Right renal pelvis (tissue), 4 donors: ENCODE measurements at places on chromosomes 7 and 10. TPM values are rescaled to one million over a fixed set of nuclear protein-coding genes. Genes with fewer than 3 reads are reported as not detected.

Gene TBX20
- not detected for polyA plus RNA-seq

Gene CYP26C1
- polyA plus RNA-seq = 0.10 TPM

Gene A1CF
- polyA plus RNA-seq = 6.3 TPM

Gene LBX1
- polyA plus RNA-seq = not detected

Gene CCL24
- polyA plus RNA-seq = 2.1 TPM

Gene SLIT1
- polyA plus RNA-seq = 7.7 TPM

DNA sequence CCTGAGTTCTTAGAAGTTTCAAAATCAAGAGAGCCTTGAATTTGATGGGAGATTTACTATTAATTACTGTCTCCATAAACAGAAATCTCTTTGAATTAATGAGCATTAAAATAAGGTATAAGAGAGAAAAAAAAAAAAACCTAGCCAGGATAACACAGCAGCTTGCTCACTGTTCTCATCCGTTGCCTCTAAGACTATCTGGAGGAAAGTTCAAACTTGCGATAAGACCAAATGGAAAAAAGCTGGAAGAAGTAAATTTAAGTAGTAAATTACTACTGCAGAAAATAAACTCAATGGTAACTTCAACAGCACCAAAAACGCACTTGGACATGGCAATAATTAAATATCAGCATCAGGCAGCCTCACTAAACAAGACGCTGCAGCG is 36.7 kb downstream of the GNA12 start:
- no peak for DNase-seq

- no peak for DNase-seq
These were observed 248.0 kb downstream of the PRPF18 start for GRCh38 chr10:13834581-13835286.

- no peak for DNase-seq
These were observed 391.7 kb upstream of the ADARB2 start for GRCh38 chr10:2128991-2129390.

GRCh38 chr10:122464250-122464510 is 2.8 kb downstream of the HTRA1 start:
- DNase-seq = no peak

GRCh38 chr7:127760436-127761031 is 108.5 kb downstream of the SND1 start:
- no peak for DNase-seq

DNA sequence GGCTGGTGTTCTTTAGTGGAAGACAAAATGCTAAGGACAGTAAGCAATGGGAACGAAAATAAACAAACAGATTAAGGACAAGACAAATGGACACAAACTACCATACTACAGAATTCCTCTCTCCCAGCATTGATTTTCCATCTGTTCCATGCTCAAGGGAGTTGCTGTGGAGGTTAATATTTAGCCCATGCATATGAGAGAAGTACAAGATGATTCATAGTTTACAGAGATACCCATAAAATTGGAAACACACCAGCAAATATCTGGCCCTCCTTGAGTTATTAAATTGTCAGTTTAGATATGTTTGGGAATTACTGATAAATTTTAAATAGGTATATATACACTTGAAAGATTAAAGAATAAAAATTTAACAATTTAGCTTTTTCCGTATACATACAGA is 69.8 kb downstream of the GLI3 start:
- no peak for DNase-seq

DNA sequence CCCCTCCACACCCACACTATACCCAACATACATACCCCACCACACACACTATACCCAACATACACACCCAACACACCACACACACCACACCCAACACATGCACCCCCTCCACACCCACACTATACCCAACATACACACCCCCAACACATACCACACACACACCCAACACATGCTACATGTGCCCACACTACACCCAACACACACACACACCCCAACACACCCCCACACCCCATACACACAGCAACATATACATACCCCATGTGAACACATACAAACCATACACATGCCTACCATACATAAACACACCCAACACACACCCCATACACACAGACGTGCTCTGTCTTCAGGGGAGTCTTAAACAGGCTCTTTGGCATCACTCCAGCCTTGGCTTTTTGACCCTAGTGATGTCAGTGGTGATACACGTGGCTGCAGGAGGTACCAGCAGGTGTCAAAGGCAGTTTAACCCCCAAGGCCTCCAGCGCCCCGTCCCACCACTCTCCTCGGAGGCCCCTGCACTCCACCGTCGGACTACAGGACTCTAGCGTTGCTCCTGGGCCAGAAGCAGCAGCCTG is 73.4 kb downstream of the HIPK2 start:
- DNase-seq = no peak

GRCh38 chr10:114708717-114709335 is 50.8 kb upstream of the ABLIM1 start:
- no peak for DNase-seq

DNA sequence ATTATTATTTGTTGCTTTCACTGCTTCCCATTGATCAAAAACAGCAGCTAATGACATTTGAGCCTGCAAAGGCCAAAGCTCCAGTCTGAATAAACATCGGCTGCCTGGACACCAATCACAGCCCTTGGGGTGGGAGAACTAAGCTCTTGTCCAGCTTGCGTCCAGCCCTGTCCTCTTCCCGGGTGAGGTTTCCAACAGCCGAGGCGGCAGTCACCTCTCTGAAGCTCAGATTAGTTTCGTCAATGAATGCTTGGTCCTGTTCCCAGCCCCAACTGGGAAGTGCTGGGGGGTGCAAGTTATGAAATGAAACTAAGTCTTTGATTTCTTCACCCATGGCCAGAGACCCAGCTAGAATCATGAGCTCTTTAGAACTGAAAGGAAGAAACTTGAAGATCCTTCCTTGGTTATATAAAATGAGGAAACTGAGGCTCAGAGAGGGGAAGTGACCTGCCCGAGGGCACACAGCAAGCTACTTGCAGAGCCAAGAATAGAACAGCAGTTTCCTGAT is 114.0 kb upstream of the TCF7L2 start:
- no peak for DNase-seq

- no peak for DNase-seq
These were observed 51.5 kb upstream of the OSBPL3 start for GRCh38 chr7:25031432-25031831.

- no peak for DNase-seq
These were observed 47.3 kb upstream of the BHLHA15 start for GRCh38 chr7:98163704-98164494.

- no peak for DNase-seq
These were observed 72.5 kb upstream of the GSDME start for GRCh38 chr7:24829787-24830186.

DNA sequence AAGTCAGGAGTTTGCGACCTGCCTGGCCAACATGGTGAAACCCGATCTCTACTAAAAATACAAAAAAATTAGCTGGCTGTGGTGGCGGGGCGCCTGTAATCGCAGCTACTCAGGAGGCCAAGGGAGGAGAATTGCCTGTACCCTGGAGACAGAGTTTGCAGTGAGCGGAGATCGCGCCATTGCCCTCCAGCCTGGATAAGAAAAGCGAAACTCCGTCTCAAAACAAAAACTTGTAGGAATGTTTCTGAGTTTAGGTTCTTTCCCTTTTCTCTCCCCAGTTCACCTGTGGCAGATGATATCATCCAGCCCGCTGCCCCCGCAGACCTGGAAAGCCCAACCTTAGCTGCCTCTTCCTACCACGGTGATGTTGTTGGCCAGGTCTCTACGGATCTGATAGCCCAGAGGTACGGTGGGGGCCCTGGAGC is 138.8 kb upstream of the BTBD16 start:
- no peak for DNase-seq

DNA sequence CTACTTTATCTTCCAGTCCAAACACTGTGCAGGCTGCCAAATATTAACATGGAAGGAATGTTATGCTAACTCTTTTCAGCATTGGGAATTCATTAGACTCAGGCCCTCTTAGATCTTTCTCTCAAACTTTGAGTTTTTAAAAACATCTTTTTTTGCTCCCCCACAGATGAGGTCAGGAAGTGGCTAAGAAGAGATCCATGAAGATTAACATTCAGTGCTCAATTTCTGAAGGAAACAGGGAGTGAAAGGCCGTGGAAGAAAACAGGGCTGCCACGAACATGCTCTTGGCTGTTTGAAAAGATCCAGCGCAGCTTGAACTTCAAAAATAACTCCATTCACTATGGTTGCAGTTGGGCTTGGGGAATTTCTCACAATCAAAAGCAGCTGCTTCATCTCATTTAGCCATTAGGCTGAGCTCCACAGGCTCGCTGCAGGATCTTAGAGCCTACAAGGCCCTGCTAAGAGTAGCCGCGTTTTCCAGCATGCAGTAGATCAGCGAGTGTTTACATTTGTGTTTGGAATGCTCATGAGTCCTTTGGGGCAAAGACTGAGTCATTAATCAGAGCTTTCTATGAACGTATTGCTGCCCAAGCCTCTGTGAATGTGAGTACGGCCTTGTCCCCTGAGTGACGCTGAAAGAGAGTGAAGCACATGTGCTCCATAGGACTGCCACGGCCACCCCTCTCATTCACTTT is 41.2 kb upstream of the TNS3 start:
- peak; percentile 88 for DNase-seq

GRCh38 chr10:130560573-130560972 is 424.4 kb downstream of the GLRX3 start:
- DNase-seq = no peak

- no peak for DNase-seq
These were observed 13.8 kb downstream of the SUFU start for GRCh38 chr10:102517553-102517952.
